CD4-positive, alpha-beta T cell treated with Interleukin-4 for 1 hour (primary cell): ENCODE measurements at places on chromosomes 4 and X.

DNA sequence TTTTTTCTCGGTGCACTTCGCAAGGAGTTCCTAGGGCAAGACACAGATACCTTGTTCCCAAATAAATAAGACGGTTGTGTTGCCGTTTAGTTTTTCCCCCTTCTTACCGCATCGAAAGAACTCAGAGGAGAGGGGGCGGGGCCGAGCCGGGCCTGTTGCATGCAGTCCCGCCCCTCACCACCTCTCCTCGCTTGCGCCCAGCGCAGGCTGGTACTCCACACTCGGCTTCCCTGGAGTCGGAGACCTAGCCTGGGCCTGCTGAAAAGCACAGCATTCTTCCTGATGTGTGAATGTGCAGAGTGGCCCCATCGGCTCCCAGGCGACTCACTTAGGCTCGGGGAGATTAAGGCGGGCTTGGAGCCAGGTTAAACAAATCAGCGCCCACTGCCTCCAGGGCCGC, 26.1 kb upstream of the VMA21 start:
- no peak for DNase-seq

DNA sequence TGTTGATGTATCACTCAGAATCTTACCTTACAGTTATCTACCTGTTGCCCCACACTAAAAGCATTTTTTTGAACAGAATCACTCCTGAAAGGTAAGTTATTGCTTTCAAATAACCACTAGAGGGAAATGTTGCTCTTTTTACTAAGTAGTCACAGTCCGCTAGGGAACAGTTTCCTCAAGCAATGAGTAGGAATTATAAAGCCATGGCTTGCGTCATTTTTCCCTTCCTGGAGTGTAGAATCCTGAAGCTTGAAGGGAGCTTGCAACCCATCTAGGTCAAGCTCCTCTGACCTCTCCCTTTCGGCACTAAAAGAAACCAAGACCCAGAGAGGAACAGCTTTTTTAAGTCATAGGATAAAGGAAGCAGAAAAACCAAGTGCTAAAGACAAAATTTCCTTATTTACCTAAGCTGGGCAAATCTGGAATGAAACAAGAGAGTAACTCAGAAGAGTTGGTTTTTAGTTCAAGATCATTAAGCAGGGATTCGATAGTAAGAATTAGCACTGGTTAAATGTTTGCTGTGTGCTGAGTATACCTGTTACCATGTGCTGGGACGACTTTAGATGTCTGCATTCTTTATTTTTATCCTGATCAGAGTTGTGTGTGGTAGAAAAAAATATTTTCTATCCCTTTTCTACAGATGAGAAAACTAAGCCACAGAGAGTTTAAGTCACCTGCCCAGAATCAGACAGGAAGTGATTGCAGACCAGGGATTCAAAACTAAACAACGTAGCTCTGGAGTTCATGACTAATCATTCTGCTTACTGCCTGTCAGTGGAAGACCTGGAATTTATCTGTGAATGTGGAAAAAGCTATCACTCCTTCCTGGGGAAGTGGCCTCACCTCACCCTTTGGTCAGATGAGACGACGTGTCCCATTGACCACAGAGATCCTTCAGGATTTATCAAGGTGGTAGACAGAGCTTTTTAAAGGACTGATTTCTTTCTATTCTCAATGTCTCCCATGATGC, 631.5 kb downstream of the RAB28 start:
- DNase-seq: no peak

DNA sequence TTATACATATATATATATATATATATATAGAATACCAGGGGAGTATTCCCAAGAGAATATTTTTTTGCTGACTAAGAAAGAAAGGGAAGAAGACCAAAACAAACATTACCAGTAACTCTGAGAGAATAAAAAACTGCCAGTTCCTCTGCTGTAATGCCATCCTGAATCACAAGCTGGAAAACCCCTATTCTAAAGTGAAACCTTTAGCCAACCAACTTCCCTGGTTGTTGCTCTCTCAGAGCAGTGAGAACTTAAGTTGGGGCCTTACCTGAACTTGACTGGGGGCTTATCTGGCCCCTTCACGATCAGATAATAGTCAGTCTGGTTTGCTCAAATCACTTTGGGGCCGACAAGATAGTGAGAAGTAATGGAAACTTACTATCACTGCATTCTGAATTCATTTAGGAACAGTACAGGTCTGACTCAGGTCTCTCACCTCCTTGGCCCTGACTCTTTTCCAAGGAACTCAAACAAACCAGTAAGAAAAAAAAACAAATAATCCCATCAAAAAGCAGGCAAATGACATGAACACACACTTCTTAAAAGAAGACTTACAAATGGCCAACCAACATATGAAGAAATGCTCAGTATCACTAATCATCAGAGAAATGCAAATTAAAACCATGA, 62.5 kb downstream of the CD40LG start:
- no peak for DNase-seq

GRCh38 chr4:107719207-107719921, 670 bp downstream of the PAPSS1 start:
- DNase-seq: no peak

DNA sequence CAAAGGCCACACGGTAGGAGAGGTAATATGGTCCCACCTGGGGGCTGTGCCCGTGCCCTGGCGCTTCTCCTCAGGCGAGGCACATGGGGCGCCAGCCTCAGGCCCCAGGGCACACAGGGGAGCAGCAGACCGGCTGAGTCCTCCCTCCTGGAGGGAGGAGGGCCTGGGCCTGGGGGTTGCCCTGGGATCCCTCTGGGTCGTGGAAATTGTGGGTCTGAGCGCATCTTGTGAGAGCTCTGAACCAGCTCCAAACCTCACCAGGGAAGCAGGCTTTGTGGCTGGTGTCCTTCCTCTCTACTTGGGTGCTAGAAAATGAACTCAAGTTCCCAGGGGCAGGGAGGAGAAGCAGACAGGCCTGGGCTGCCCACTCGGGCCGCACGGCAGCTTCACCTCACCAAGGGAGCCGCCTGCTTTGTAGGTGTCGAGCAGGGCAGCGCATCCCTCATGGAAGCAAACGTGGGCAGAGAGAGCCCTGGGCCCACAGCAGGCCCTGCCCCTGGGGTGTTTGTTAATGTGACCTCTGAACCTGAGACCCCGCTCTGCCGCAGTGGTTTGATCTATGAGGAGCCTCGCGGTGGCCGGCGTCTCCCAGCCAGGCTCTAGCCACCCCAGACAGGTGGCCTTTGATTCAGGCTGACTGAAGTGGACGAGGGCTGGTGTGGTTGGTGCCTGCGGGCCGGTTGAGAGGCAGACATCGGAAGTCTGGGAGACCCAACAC, 10.8 kb downstream of the HTRA3 start:
- DNase-seq: no peak

DNA sequence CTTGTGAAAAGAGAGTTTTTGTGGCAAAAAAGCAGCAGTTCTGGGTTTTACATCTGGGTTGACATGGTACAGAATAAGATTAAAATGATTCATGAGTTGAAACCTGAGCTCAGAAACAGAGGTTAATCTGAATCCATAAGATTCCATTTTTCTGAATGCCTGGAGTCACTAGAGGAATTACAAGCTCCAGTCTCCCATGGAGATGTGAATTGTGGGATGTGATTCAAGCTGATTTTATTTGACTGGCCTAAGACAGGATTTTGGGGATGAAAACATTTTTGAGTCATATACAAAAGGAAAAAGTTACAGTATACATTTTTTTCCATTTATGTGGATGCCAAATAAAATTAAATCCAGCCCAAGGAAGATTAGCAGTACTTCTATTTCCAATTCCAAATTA, 161.1 kb downstream of the RBM46 start:
- no peak for DNase-seq

DNA sequence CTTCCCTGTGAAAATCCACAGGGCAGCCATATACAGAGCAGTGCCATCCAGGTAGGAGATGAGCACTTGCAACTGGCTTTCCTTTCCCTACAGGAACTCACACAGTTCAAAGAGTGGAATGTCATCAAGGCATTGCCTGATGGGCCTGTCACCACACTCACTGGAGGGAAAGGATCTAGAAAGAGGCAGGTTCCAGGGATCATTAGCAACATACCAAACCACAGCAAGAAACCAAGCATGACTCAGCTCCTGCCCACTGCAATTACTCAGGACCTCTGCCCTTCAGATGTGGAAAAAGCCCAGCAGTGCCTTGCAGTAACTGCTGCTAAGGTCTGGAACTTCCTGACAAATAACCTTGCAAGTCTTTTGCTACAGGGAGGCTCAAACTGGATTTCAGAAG, 101.2 kb downstream of the ZNF674 start:
- DNase-seq: no peak
